Hematopoietic multipotent progenitor cell treated with erythropoietin and hydrocortisone succinate and interleukin-3 and kit ligand, for 17 days (in vitro differentiated cells): ENCODE measurements at places on chromosomes 5 and 9.

DNA sequence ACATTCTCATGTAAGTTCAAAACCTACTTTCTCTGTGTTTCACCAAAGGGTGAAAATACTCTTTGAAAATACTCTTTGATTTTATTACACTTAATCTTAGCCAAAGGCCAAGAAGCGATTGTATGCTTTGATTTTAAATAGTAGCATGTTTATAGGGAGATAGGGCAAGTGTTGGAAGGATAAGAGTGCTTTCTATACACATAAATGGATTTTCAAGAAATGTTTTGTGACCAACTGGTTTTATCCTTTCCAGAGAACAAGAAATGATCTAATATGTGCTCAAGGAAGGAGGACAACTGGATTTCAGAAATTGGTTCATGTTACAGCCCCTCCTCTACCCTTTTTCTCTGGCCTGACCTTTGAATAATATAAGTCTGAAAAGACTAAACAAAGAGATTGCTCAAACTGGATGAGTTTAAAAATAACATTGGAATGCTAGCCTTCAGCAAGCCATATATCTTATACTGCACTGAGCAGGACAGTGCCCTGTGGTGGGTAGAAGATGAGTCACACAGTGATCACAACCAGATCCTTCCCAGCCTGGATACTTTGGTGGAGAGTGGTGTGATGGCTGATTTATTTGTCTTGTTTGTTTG lies 13.1 kb downstream of the PALM2AKAP2 start:
- no peak for DNase-seq

GRCh38 chr5:71953866-71954265 lies 153.4 kb upstream of the MAP1B start:
- no peak for DNase-seq

DNA sequence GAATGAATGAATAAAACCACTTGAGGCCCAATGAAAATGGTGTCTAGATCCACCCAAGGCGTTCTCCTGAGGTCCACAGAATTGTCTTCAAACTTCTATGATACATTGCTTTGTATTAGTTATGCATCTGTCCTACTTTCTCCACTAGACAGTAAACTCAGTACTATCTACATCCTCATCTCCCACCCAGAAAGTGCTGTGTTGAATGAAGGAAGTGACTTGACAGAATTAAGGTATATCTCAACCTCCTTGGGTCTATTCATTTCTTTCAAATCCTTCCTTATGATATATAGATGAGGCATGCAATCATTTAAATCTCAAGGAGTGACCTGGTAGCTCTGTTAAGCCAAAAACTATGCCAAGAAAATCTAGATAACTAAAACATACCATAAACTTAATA lies 15.7 kb upstream of the PDCL start:
- DNase-seq, result no peak

- no peak for DNase-seq
These were observed 67.0 kb downstream of the RIC1 start for GRCh38 chr9:5695860-5696259.

DNA sequence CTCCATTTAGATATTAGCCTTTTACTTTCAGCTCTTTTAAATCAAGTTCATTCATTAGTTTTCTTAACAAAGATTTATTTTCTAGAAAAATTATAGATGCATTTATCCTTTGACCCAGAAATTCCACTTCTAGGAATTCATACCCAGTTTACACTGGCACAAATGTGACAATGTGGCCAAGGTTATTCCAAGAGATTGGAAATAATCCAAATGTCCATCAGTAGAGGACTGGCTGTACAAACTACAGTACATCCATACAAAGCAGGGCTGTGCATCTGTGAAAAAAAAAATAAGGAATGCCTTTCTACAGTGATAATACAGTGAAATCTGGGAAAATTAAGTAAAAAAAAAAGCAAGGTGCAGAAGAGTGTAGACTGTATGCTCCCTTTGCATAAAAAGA lies 149.2 kb downstream of the GABBR2 start:
- DNase-seq, result no peak

DNA sequence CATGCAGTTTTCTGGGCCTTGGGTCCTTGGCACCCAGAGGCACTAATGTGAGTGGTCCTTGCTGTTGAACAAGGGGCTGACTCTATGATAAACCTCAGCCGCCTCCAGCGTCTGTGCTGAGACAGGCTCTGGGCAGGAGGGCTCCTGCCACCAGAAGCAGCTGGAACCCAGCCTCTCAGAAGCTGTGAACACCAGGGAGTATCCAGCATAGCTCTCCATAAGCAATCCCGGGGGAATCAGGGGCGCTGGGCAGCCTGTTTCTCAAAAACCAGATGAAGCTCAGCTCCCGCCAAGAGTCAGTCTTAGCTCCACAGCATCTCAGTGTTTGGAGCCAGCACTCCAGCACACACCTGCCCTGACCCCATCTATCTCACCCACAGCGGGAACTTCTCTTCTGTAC lies 170.2 kb downstream of the HSPA4 start:
- no peak for DNase-seq

DNA sequence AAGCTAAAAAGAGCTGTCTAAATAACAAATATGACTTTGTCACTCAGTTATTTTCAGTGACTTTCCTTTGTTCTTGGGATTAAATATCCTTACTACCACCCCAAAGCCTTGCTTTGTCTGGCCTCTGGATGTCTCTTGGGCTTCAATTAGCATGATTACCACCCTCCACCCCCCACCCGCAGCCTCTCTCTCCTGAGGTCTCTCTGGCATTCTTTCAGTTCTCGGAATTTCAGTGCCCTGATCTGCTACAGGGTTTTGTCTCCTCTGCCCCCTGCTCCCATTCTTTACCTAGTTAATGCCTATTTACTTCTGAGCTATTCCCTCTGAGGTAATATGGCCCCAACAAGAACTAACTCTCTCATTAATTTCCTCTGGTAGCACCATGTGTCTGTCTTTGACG lies 376.4 kb downstream of the DEPDC1B start:
- no peak for DNase-seq

- no peak for DNase-seq
These were observed 38.7 kb upstream of the UBAP2 start for GRCh38 chr9:34087370-34087769.

DNA sequence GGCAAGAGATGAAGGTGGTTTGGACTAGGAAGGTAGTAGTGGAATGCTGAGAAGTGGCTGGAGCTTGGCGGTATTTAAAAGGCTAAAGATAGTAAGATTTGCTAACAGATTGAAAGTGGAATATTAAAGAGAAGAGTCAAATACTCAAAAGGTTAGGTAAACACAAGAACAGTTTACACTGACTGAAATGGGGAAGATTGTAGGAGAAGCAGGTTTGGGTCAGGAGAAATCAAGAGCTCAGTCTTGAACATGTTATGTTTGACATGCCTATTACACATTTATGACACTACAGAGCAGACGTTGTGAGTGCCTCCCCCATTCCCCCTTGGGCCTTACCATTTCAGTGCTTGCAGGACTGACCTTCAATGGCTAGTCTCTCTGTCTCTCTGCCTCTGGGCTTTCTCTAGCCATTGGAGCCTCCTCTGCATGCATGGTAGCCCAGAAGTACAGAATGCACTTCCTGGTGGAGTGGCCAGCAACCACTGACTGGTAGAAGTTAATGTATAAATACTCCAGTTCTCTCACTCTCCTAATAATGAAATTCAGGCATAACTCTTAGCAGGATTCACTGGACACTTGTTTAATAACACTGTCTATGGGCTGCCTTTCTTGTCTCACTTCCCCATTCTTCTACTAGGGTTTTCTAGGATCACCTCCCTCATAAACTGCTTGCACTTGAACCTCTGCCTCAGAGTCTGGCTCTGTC lies 56.8 kb downstream of the HMGCS1 start:
- no peak for DNase-seq

GRCh38 chr5:72107901-72108201 lies 576 bp downstream of the MAP1B start:
- no peak for DNase-seq

DNA sequence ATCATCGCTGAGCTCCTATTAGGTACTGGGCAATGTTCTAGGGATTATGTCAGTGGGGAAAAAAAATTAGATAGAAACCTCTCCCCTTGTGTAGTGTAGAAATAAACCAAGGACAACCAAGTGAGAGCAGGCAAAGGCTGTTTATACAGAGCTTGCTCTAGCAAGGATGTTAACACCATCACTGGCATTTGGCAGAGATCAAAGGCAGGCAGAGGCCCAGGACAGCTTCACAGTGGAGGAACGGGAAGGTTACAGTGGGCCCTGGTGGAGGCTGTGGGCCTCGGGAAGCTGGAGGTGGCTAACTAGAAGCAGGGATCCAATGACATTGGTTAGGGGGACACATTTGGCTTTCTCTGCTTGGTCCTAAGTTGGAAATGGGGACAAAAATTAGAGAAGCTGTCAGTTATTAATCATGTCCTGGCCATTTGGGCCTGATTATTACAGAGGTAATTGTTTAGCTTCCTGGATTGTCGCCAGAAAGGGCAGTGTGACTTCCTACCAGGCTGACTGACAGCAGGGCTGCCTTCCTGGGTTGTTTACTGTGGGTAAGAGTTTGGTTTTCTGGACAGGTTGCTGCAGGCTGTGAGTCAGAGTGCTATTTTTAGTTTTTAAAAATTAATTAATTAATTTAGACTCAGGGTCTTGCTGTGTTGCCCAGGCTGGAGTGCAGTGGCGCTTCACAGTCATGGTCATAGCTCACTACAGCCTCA lies 259.3 kb downstream of the ROR2 start:
- DNase-seq, result no peak

DNA sequence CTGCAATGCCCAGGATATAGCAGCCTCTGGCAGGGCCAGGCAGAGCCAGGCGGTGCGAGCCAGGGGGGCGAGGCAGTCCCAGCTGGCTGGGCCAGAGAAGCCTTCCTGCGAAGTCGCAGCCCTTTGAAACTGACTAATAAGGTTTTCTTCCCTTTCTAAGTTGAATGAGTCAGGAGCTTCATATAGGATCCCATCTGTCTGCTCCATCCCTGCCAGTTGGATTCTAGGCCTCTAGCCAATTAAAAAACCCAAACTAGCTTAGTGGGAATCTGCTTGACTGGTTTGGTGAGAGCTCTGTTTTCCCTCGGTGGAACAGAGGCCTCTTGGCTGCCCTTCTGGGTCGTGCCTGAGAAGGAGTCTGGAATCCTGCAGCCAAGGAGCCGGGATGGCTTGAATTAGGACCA lies 70.1 kb upstream of the RAPGEF1 start:
- DNase-seq, result no peak

DNA sequence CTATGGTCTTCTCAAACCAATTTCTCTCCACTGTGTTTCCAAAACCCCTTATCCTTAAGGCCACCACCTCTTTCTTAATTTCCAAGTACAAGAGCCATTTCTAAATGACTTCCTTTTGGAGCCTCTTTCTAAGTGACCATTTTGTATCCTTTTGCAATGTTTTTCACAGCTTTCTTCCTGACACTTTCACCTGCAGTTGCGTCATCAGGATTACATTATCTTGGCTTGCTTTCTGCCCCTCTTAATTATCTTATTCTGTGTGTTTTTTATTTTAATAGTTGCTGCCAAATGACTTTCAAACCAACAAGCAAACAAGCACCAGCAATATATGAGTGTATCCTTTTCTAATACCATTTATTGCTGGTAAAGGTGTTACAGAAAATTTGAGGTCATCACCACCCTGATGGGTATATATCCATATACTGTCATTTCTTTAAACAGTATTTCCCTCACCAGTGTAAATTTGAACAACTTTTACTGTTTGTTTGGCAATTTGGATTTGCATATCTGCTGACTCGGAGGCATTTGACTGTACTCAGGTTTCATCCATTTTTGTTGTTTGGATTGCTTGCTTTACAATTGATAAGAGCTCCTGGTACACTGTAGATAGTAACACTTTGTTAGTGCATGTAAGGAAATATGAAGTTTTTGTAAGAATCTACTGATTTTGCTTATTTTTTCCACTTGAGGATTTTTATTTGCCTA lies 5.4 kb upstream of the ANXA1 start:
- DNase-seq, result no peak

GRCh38 chr5:133663397-133664054 lies 51.2 kb upstream of the FSTL4 start:
- no peak for DNase-seq

GRCh38 chr9:73133022-73133651 lies 18.5 kb upstream of the ANXA1 start:
- peak; percentile 17 for DNase-seq

DNA sequence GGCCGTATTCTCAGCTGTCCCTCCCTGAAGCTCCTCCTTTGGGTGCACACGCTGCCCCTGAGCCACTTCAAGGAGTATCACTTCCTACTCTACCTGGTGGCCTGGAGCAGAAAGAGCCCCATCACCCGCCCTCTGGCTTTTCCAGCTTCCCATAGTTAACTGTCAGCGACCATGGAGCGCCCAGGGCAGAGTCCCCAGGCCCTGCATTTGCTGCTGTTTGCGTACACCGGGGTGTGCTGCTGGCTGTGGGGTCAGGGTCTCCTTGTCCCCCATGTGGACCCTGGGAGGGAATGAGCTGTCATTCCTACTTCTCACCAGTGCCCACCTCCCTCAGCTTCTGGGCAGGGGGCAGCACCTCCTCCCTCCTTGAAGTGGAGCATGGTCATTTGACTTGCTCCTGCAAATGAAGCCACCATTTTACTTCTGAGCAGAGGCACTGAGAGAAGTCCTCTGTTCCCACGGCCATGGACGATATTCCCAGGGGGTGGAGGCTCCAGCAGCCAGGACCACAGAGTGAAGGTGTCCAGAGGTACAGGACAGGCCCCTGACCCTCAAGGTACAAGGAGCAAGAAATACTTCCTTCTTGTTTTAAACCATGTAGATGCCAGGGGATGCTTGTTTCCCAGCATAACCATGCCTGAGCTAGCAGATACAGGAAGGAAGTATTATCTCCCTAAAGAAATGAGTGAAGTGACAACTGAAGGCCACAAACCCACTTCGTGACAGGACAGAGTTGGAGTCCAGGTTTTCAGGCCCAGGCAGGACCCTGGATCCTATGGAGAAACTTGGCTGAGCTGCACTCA lies 40.6 kb upstream of the COL5A1 start:
- DNase-seq, result no peak

DNA sequence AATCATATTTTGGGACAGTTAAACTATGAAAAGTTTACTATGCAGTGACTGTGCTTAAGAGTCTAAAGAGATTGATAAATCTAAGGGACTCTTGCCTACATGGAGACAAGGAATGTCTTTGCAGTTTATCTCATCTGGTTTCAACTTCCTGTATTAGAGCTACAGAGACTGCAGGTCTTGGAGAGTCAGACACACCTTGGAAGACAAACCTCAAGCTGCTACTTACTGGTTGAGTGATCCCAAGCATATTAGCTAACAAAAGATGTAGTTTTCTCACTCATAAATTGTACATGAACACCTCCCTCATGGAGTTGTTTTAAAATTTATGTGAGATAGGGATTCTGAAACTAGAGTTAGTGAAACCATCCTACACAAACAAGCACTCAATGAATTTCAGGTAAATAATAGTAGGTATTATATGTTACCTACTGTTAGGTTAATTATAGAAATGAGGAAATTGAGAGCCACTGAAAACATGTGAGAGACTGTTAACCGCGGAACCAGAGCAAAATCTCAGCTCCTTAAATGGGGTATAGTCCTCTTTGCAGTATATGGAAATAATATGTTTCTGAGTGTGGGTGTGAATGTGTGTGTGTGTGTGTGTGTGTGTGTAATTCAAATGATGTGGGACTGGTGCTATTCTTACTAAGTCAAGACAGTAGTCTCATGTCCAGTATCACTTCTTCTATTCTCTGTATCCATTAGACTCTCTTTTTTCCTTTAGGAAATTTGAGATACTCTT lies 752.1 kb downstream of the DTWD2 start:
- DNase-seq, result no peak
